Caudate nucleus (tissue), 63 donors: ENCODE measurements at places on chromosomes 6 and 20.
A peak's percentile ranks its signal among the peaks of the same experiment; 100 is the strongest.

DNA sequence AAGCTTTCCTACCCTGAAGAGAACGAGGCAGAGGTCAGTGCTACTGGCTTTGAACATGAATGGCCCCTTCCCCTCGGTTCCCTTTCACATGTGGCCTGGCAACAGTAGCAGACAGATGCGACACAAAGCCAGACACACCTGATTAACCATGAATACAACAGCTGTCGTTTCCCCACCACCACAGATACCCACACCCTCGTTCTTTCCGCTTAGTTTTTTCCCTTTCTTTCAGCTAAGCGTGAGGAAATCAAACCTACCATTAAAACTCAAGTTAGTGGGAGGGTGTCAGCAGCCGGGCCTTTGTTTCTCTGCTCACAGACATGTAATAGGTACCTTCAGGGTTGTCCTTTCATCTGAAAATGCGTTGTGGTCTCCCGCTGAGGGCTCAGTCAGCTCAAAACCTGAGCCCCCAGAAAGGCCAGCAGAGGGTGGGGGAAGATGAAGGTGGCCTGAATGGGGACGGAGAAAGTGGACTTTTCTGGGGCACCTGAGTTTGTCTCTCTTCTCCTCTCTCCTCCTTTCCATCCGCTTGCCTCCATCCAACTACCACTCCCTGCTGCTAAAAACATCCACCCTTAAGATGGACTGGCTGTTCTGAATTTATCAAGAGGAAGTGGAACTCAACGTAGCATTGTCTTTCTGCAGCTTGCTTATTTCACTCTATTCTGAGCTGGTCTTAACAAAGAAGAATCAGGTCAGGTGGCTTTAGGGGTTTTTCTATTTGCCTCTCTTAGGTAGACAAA is 516.6 kb upstream of the JARID2 start:
- DNase-seq: no peak

DNA sequence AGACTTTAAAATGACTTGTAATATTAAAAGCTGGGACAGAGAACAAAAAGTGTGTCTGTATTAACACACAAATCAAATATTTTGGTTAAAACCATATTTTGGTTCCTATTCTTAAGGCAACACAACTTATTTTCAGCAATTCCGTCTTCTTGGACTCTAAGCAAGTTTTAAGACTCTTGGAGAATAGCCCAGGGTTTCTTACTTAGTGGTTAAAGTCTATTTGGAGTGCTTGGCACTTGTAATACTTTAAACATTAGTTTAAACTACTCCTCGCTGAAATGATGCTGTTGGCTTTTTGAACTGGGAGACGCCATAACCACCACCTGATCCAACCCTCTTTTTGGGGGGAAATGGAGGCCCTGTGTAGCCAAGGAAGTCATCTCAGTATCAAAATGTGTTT is 109.7 kb upstream of the GMDS start:
- DNase-seq: no peak

- no peak for DNase-seq
These were observed 87.9 kb downstream of the CD40 start for GRCh38 chr20:46206025-46206424.

DNA sequence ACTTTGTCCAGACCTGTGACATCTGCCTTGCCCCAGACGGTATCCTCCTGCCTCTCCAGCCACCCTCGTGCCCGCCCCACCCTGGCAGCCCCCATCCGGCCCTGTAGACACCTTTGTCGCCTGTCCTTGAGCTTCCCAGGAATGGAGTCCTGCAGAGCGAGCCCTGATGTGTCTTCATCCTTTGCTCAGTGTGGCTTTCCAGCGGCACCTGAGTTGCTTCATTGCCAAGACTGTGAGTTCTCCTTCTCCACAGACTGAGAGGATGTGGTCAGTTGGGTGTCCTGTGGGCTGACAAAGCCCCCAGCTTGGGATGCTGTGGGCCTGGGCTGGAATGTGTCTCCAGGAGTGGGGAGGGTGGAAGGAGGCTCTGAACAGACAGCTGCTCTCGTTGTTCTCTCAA is 1.7 kb upstream of the CST4 start:
- DNase-seq: no peak

GRCh38 chr6:3499603-3500002 is 42.8 kb upstream of the SLC22A23 start:
- no peak for DNase-seq

DNA sequence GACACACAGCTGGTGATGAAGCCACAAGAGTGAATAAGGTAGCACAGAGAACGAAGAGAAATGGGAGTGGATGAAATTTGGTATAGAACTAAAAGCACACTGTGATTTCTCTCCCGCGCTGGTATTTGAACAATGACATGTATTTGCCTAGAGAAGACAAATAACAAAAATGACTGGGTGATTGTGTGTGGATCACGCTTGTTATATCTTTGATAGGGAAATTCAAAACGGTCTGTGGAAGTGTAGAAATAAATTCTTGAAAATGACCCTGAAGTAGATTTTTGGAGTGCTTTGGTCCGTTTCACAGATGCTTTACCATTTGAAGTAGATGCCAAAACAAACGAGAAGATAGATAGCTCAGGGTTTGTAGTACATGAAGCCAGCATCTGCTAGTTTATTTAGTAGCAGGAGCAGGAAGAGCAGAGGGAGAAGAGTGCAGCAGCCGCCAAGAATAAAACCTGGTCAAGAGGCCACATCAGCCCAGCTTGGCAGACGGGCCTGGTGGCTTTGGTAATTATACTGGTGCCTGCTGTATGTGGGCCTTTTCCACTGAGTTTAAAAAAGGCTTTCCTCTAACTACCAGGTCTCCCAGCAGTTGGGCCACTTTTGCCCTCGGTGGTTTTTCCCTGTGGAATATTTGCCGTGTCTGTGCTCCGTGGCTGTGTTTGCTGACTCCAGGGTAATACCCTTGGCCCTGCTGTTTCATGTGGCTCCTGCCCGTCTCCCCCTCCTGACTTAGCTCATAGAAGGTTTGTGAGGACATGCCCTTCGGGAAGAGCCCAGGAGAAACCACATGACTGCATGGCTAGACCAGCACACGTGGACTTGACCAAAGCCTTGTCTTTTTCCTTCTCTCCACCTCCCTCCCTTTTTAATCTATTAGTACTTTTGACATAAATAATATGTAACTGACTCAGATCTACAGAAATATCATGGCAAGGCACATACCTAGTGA is 294.0 kb downstream of the SOX4 start:
- no peak for DNase-seq

- DNase-seq: no peak
These were observed 62.7 kb upstream of the HDAC2 start for GRCh38 chr6:114033606-114034005.

DNA sequence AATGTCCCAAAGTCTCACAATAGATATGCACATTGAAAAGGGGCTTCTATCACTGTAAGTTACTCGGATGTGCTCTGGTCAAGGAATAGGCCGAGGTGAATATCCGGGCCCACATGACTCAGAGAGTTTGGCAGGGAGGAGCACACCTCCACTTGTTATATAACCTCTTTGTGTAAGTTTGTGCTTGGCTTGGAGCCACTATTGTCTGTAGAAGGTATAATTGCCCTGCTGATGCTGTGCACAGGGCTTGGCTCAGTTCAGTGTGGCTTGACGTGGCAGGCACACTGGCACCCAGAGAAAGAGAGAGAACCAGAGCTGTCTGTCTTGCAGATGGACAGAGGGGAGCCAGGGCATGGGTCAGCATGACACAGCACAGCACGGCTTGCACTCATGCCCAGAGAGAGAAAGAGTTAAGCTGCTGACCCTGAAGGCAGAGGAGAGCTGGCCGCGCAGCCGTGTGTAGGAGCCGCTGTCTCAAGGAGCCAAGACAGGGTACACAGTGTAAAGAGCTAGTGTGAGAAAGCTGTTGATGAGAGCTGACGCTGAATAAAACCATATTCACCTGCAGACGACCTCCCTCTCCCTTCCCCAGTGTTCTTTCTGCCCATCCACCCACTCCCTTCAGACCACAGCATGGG is 482.5 kb downstream of the C6orf118 start:
- DNase-seq: no peak

DNA sequence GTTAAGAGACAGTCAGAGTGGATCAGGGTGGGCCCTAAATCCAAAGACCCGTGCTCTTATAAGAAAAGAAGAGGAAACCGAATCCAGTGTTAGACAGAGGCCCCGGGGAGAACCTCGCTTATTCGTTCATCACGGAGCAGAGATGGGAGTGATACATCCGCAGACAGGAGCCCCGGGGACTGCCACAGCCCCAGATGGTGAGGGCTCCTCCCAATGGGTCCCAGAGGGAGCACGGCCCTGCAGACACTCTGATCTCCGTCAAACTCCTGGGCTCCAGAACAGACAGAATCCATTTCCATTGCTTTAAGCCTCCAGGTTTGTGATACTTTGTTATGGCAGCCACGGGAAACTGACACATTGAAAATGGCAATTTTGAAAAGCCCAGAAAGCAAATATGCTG is 47.0 kb downstream of the CDH4 start:
- no peak for DNase-seq

DNA sequence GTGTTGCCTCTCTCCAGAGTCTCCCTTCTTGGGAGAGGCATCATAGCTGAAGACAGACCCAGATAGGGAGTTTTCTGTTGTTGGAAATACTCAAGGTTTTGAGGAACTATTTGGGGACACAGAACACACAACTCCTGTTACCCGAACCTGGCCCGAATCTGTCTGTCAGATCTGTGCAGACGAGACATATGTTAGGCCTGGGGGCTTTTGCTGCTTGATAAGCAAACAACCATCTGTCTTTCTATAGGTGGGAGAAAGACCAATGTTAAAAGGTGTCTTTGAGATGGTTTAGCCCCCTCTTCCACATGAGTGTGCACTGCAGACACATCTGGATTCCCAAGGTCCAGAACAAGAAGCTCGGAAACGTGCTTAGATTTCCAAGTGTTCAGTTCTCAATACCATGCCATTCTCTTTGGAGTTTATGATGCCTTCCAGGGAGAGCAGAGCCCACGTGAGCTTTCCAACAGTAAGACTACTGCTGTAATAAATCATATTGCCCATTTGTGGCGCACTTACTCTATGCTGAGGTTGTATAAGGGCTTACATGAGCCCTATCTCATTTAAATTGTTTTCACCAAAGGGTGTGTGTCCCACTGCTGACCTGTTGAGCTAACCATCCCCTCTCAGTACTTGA is 3.8 kb upstream of the STX16 start:
- no peak for DNase-seq

DNA sequence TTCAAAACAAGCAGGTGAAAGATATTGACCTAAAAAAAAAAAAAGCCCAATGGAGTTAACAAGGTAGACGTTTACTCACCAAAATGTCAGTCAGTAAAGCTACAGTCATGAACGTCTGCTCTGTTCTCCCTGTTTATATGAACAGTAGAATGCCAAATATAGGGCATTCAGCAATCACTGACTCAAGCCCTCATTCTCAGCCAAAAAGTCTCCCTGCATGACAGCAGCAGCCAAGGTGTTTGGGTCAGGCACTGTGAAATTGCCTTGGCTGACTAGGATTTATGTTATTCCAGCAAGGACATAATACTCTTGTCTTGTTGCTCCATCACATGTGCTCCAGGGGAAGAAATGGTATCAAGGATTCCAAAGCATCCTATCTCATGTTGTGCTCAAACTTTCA is 194.7 kb upstream of the RSPO3 start:
- DNase-seq: no peak

DNA sequence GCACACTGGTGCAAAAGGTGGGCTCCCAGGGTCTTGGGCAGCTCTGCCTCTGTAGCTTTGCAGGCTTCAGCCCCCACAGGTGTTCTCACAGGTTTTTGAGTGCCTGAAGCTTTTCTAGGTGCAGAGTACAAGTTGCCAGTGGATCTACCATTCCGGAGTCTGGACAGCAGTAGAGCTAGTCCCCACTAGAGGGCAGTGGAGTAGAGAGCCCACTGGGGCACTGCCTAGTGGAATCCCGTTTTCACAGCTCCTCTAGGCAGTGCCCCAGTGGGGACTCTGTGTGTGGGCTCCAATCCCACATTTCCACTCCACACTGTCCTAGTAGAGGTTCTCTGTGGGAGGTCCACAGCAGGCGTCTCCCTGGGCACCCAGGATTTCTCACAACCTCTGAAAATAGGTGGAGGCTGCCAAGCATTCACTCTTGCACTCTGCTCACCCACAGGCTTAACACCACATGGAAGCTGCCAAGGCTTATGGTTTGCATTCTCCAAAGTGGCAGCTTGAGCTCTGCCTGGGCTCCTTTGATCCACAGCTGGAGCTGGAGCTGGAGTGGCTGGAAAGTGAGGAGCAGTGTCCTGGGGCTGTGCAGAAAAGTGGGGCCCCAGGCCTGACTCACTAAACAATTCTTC is 86.3 kb upstream of the PROKR2 start:
- no peak for DNase-seq

GRCh38 chr6:108689272-108690161 is 128.8 kb downstream of the FOXO3 start:
- DNase-seq: peak; percentile 33

- DNase-seq: no peak
These were observed 29.7 kb downstream of the MC3R start for GRCh38 chr20:56278196-56278595.

- peak; percentile 58 for DNase-seq
These were observed 11.7 kb upstream of the FAM83C start for GRCh38 chr20:35303735-35304491.
